ENCODE measurements at places on chromosomes 2 and 18. TPM values are rescaled to one million over a fixed set of nuclear protein-coding genes. Genes with fewer than 3 reads are reported as not detected.

GRCh38 chr2:121897335-121897970 lies 142.0 kb downstream of the TSN start:
- H3K27ac ChIP-seq = no peak overlapping the region
- no peaks in the 10 kb centered on the region for H3K27me3 ChIP-seq
- no peak overlapping the region for H3K4me3 ChIP-seq
- no peak for DNase-seq
- H3K36me3 ChIP-seq = no peaks in the 10 kb centered on the region

GRCh38 chr2:139600166-139600565 lies 820.0 kb upstream of the NXPH2 start:
- no peak overlapping the region for H3K4me3 ChIP-seq
- no peaks in the 10 kb centered on the region for H3K27me3 ChIP-seq
- no peaks in the 10 kb centered on the region for H3K36me3 ChIP-seq
- no peak overlapping the region for H3K27ac ChIP-seq

ABCB11 gene
- total RNA-seq = 0.74 TPM

RNF144A gene
- total RNA-seq = 13.9 TPM

- H3K27me3 ChIP-seq = no peaks in the 10 kb centered on the region
- no peak overlapping the region for H3K4me3 ChIP-seq
- no peak overlapping the region for H3K27ac ChIP-seq
- H3K4me1 ChIP-seq = no peaks in the 10 kb centered on the region
- no peak for DNase-seq
These were observed 25.2 kb upstream of the GPR55 start for GRCh38 chr2:230949966-230950873.

DNA sequence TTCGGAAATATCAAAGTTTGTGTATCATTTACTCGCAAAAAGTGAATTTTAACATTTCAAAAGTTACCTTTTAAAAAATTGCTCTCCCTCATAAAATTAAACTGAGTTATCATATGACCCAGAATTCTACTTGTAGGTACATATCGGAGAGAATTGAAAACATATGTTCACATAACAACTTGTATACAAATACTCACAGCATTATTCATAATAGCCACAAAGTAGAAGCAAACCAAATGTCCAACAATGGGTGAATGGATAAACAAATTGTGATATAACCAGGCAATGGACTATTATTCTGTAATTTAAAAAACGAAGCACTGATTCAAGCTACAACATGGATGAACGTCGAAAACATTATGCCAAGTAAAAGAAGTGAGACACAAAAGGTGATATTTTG lies 412.0 kb upstream of the TCF4 start:
- H3K27ac ChIP-seq = no peak overlapping the region
- H3K4me3 ChIP-seq = no peak overlapping the region
- no peak for DNase-seq

GRCh38 chr2:105780606-105781005 lies 35.9 kb downstream of the NCK2 start:
- H3K4me1 ChIP-seq = no peaks in the 10 kb centered on the region
- no peak overlapping the region for H3K27ac ChIP-seq
- DNase-seq = no peak
- no peak overlapping the region for H3K4me3 ChIP-seq
- no peaks in the 10 kb centered on the region for H3K27me3 ChIP-seq

DNA sequence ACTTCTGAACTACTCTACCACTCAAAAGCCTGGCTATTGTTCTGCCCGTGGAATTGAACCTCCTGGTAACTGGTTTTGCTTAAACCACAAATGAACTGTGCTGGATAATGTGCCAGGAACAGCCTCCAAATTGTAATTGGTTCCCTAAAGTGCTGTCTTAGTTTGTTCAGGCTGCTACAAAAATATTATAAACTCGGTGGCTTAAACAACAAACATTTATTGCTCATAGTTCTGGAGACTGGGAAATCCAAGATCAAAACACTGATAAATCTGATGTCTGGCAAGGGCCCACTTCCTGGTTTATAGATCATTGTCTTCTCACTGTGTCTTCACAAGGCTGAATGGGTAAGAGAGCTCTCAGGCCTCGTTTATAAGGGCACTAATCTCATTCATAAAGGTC lies 149.2 kb upstream of the NCKAP5 start:
- no peak overlapping the region for H3K4me3 ChIP-seq
- H3K36me3 ChIP-seq = no peaks in the 10 kb centered on the region
- no peaks in the 10 kb centered on the region for H3K4me1 ChIP-seq

DNA sequence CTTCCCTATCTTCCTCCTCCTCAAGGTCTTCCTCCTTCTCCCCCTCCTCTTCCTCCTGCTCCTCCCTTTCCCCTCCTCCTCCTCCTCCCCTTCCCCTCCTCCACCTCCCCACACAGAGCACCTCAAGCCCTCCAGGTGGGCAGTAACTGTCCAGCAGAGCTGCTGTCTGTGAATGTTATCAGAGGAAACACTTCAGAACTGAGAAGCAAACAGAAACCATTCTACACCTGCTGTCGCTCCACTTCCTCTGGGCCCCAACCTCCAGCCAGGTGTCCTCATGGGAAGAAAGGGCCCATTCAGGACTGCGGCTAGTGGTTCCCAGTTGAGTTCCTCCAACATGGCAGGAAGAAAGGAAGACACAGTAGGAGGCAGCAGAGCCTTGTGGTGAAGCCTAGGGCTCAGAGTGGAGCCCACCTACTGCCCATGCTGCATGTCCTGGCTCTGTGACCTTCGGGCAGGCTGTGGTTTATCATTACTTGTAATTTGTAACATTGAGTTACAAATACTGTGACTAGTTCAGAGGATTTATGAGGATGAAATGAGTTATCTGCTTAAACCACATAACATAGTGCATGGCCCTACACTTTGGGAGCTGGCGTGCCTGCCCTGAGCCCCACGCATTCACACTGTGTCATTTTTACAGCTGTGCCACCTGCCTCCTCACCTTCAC lies 165.9 kb upstream of the ID2 start:
- H3K27me3 ChIP-seq = no peaks in the 10 kb centered on the region
- no peak overlapping the region for H3K4me3 ChIP-seq
- no peaks in the 10 kb centered on the region for H3K36me3 ChIP-seq
- DNase-seq = no peak
- H3K27ac ChIP-seq = peak overlapping the region; percentile 65
- no peaks in the 10 kb centered on the region for H3K4me1 ChIP-seq

EFR3B gene
- total RNA-seq = 1.7 TPM

DNA sequence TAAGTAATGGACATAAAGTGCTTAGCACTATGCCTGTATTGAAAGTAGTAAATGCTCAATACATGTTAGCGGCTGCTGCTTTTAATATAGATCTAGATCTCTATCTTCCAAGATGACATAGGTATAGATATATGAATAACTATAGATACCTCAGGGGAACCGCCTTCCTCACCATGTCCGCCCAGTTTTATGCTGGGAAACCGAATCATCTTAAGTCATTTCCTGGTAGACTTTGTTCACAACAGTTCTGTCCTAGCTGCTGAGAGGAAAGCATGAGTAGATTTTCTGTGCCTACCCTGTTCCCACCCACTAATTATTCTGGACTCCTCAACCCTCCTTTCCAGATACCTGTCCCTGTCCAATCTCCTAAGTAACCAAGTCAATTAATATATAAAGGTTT lies 21.6 kb upstream of the ITM2C start:
- DNase-seq = peak; percentile 57
- no peaks in the 10 kb centered on the region for H3K27me3 ChIP-seq
- H3K4me3 ChIP-seq = no peak overlapping the region

GRCh38 chr18:51006061-51006818 lies 23.8 kb upstream of the SMAD4 start:
- H3K27ac ChIP-seq = no peak overlapping the region
- no peaks in the 10 kb centered on the region for H3K27me3 ChIP-seq
- no peak overlapping the region for H3K4me3 ChIP-seq
- H3K36me3 ChIP-seq = no peaks in the 10 kb centered on the region
- no peaks in the 10 kb centered on the region for H3K4me1 ChIP-seq

DNA sequence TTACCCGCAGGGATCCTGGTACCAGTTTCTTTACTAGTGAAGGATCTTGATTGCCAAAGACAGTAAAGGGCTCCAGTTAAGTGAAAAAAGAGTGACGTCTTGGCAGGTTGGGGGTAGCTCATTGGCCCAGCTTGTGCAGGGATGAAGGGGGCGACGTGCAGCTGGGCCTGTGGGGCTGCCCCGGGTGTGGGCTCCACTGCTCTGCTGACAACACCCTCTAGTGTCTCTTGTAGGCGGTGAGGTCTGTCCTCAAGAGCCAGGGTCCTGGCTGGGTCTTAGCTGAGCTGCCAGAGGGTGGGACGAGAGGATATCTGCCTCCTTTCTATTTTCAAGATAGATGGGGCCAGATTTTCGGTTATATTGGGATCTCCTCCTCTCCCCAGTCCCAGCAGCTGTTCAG lies 6.1 kb downstream of the ARHGEF4 start:
- H3K4me1 ChIP-seq = no peaks in the 10 kb centered on the region
- no peak overlapping the region for H3K27ac ChIP-seq
- H3K4me3 ChIP-seq = no peak overlapping the region
- no peak for DNase-seq

NRP2 gene
- total RNA-seq = 5.4 TPM

DNA sequence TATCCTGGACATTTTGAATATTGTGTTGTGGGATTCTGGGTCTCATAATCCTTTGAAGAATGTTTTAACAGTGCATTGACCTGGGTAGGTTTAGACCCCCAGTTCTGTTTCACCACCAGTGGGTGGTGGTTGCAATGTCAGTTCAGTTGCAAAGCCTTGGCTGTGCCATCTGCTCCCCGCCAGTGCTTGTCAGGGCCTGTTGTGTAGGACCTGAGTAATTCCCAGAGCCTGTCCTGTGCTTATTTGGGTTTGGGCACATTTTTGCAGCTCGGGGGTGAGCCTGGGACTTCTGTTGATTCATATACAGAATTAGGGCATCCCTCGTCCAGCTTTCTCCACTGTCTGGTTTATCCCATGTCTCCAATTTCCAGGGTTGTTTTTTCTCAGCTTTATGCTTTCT lies 24.8 kb downstream of the ATP9B start:
- DNase-seq = no peak
- H3K27ac ChIP-seq = no peak overlapping the region
- H3K4me3 ChIP-seq = no peak overlapping the region
- H3K4me1 ChIP-seq = no peaks in the 10 kb centered on the region

- no peaks in the 10 kb centered on the region for H3K36me3 ChIP-seq
- no peak overlapping the region for H3K4me3 ChIP-seq
- H3K27me3 ChIP-seq = no peaks in the 10 kb centered on the region
- DNase-seq = no peak
These were observed 5.1 kb upstream of the DCC start for GRCh38 chr18:52334896-52335295.

NPHP1 gene
- total RNA-seq = 0.40 TPM

TTC32 gene
- total RNA-seq = 9.0 TPM

GRCh38 chr18:36298126-36298741 lies 721 bp downstream of the FHOD3 start:
- H3K4me3 ChIP-seq = peak overlapping the region; percentile 62
- no peak overlapping the region for H3K27ac ChIP-seq
- peaks cover 16% of the 10 kb centered on the region for H3K4me1 ChIP-seq
- no peaks in the 10 kb centered on the region for H3K36me3 ChIP-seq

CPSF3 gene
- 24.6 TPM for total RNA-seq

GRCh38 chr2:238710032-238710735 lies 137.7 kb upstream of the TWIST2 start:
- no peak overlapping the region for H3K27ac ChIP-seq
- no peak for DNase-seq
- H3K36me3 ChIP-seq = no peaks in the 10 kb centered on the region
- H3K4me1 ChIP-seq = no peaks in the 10 kb centered on the region
- H3K27me3 ChIP-seq = no peaks in the 10 kb centered on the region
- no peak overlapping the region for H3K4me3 ChIP-seq

DNA sequence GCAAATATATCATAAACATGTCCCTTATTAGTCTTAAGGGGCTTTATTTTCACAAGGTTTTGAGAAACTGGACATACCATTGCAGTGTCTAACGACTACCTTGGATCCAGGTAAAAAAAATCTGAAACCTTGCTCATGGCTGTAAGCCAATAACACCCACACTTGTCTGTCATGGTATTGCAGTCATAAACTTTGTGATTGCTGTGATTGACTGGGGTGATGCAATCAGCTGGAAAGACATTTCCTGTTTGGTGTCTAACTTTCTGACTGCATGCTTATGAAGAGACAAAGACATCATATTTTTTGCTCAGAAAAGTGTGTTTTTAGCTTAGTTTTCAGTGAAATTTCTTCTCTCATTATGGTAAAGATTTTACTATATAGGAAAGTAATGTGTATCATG lies 635.0 kb downstream of the TSN start:
- H3K4me3 ChIP-seq = no peak overlapping the region
- H3K27ac ChIP-seq = no peak overlapping the region
- no peaks in the 10 kb centered on the region for H3K36me3 ChIP-seq
- peak; percentile 68 for DNase-seq

GRCh38 chr2:134276381-134277172 lies 22.7 kb downstream of the MGAT5 start:
- no peaks in the 10 kb centered on the region for H3K36me3 ChIP-seq
- no peaks in the 10 kb centered on the region for H3K27me3 ChIP-seq
- H3K4me3 ChIP-seq = no peak overlapping the region
- no peaks in the 10 kb centered on the region for H3K4me1 ChIP-seq
- no peak for DNase-seq

DNA sequence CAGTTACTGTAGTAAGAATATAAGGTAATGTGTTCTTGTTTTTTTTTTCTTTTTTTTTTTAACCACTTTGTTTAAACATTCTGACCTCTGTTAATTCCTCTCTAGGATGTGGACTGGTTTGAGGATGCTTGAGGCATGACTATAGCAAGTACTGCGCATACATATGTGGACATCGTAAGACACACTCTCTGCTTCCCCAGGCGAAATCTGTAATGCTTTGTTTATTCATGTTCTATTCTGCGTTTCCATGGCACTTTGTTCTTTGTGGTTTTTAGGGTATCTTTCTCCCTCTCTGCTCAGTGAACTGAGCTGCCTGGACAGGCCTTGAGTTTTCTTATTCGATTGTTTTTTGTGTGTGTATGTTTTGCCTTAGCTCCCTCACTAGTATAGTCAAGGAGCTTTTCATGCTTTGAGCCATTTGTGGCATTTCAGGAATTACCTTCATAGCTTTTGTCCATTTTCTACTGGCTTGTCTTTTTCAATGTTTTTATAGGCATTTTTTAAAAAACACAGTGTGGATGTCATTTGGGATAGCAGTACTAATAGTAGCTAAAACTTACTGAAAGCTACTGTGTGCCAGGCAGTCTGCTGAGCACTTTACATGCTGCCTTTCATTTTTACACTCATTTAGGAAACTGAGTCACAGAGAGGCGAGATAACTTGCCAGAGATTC lies 1.9 kb upstream of the SH3BP4 start:
- DNase-seq = no peak
- H3K4me1 ChIP-seq = peaks cover 4% of the 10 kb centered on the region
- H3K4me3 ChIP-seq = no peak overlapping the region
- no peak overlapping the region for H3K27ac ChIP-seq
- no peaks in the 10 kb centered on the region for H3K36me3 ChIP-seq

CTAGE1 gene
- not detected for total RNA-seq

ALPI gene
- 27.1 TPM for total RNA-seq

CHST9 gene
- total RNA-seq = 0.32 TPM

GPR55 gene
- total RNA-seq = 0.35 TPM

GRCh38 chr2:10369269-10370255 lies 66.9 kb downstream of the HPCAL1 start:
- peak; percentile 60 for DNase-seq
- no peak overlapping the region for H3K27ac ChIP-seq
- H3K27me3 ChIP-seq = no peaks in the 10 kb centered on the region
- no peaks in the 10 kb centered on the region for H3K4me1 ChIP-seq
- H3K4me3 ChIP-seq = no peak overlapping the region

Data from colonic mucosa (tissue), 4 donors.